ENCODE measurements at places on chromosomes 1 and 21.

DNA sequence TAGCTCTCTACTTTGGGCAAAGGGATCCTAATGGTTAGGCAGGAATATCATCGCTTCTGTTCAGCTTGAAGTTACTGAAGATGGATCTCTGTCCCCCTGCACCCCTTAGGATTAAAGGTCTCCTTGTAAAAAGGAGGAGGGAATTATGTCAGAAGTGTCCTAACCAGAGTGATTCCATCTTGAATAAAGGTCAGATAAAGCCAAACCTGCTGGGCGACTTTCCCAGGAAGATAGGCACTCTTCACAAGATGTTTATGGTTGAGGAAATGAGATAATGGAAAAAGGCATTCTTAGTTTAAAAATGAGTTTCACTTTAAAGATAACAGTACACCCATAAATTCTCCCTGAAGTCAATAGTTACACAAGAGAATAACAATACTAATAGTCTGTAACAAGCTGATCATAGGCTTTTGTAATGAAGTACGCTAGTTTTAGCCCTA lies 1.7 kb upstream of the NENF start:
- no peak for DNase-seq

DNA sequence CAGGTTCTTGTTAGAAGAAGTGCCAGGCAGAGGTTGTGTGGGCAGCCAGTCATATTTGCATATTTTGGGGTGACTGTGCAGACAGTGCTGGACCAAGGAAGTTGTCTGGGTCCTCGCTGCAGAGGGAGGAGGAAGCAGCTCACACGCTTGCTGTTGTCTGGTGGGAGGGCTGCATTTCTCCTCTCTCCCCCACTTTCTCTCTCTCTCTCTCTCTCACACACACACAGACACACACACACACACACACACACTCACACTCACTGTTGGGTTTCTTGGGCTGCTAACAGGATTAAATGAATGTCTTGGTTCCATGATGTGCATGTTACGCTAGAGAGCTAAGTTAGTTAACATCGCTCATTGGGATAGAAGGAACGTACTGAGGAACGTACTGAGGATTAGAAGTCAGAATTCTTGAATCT lies 72.9 kb downstream of the AGPAT3 start:
- DNase-seq = no peak

DNA sequence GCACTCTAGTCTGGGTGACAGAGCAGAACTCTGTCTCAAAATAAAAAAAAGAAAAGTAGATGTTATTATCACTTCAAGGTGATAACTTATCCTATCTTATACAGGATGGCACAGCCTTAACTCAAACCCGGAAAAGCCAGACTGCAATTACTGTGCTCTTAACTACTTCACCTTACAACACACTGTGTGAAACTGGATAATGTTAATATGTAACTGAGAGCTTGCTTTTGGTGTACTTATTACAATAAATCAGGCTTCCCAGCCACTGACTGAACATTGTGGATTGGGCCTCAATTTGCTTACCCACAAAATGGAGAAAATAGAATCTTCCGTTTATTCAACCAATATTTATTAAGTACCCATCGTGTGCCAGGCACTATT lies 1.4 kb downstream of the ORC1 start:
- no peak for DNase-seq

- no peak for DNase-seq
Measured at GRCh38 chr1:31661856-31662255, 17.2 kb upstream of the PEF1 start.

GRCh38 chr1:232423591-232423990 lies 206.3 kb downstream of the SIPA1L2 start:
- no peak for DNase-seq

- DNase-seq = no peak
Measured at GRCh38 chr1:110068646-110069403, 1.6 kb downstream of the ALX3 start.

DNA sequence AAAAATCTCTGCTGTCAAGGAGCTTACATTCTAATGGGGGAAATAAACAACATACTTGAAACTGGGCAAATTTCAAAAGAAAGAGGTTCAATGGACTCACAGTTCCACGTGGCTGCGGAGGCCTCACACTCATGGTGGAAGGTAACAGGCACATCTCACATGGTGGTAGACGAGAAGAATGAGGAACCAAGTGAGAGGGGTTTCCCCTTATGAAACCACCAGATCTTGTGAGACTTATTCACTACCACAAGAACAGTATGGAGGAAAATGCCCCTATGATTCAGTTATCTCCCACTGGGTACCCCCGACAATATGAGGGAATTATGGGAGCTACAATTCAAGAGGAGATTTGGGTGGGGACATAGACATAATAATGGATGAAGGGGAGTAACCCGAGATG lies 226.4 kb downstream of the ZP4 start:
- DNase-seq = no peak

GRCh38 chr1:96090134-96090533 lies 631.5 kb upstream of the PTBP2 start:
- DNase-seq = no peak

DNA sequence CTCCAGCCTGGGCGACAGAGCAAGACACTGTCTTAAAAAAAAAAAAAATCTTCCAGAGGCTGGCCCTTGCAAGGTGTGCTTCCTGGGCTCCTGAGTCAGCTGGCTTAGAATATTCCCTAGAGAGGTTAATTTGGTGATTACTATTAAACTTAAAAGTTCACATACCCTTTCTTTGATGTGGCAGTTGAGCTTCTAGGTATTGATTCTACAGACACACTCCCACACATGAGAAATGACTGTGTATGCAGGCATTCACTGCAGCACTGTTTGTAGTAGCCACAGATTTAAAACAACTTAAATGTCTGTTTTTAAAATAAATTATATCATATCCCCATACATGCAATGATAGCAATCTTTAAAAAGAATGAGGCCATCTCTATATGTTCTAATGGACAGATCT lies 93.4 kb downstream of the GDAP2 start:
- no peak for DNase-seq

GRCh38 chr1:25011943-25012638 lies 82.0 kb upstream of the RUNX3 start:
- DNase-seq = no peak

GRCh38 chr1:111658622-111659021 lies 39.0 kb downstream of the RAP1A start:
- no peak for DNase-seq

DNA sequence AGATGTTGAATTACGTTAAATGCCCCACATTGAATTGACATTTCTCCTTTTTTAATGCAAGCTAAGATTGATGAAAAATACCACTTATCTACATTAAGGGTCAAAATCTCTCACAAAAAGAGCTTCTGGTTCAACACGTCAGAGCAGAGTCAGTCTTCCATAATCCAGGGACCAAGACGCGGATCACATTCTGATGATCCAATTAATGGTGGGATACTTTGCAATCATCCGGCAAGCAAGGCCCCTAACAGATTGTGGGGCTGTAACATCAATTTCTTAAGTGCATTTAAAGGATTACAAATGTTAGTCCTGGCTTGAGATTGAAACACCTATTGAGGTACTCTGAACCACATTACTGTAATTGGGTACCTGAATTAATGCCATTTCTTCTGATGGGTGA lies 120.2 kb upstream of the ESRRG start:
- DNase-seq = no peak

DNA sequence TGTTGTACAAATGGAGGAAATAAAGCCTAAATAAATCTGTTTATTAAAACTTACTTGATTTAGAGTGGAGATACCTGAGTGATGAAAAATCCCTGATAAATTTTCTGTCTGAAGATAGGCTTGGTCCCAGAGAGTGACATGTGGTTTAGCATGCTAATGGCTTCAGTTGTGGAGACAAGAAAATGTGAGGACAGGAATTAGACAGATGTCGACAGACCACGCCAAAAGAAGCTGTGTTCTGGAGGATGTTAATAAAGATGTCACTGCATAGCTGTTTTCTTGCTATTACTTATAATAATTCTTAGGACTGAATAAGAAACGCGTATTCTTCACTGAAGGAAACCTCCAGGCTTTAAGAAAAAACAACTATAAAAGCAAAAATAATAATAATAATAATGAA lies 154.9 kb downstream of the OLFM3 start:
- DNase-seq = no peak

GRCh38 chr1:18879791-18880309 lies 20.4 kb upstream of the TAS1R2 start:
- no peak for DNase-seq

GRCh38 chr1:172540635-172541034 lies 7.7 kb downstream of the SUCO start:
- no peak for DNase-seq

GRCh38 chr1:170800265-170800664 lies 135.1 kb upstream of the MROH9 start:
- no peak for DNase-seq

GRCh38 chr1:27602462-27603308 lies 1.3 kb downstream of the AHDC1 start:
- no peak for DNase-seq

- no peak for DNase-seq
Measured at GRCh38 chr1:157154291-157154690, 16.1 kb upstream of the ETV3 start.

- no peak for DNase-seq
Measured at GRCh38 chr1:9302745-9303524, 10.2 kb downstream of the SPSB1 start.

DNA sequence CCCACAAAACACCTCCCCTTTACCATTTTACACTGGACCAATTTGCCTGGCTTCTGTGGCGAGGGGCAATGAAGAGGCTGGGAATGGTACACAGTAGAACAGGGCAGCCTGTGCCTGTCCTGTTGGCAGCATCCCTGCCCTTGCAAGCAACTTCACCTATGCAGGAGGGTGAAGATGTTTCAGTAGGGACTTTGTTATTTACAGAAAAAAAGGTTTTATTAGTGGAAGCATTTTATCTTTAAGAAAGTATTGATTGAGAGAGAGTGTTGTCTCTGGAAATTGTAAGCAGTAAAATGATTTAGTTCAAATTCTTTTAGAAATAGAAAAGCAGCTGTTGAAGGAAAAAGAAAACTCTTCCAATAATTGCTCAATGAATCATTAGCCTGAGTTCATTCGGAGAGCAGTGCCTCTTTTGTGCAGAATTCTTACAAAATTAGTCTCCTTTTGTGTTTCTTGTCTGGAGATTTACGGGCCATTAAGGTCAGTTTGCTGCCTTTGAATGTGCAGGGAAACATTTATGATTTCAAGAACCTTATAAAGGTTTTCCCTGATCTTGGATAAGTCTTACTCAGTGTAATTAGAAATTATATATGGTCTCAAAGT lies 49.1 kb downstream of the HHAT start:
- DNase-seq = no peak

DNA sequence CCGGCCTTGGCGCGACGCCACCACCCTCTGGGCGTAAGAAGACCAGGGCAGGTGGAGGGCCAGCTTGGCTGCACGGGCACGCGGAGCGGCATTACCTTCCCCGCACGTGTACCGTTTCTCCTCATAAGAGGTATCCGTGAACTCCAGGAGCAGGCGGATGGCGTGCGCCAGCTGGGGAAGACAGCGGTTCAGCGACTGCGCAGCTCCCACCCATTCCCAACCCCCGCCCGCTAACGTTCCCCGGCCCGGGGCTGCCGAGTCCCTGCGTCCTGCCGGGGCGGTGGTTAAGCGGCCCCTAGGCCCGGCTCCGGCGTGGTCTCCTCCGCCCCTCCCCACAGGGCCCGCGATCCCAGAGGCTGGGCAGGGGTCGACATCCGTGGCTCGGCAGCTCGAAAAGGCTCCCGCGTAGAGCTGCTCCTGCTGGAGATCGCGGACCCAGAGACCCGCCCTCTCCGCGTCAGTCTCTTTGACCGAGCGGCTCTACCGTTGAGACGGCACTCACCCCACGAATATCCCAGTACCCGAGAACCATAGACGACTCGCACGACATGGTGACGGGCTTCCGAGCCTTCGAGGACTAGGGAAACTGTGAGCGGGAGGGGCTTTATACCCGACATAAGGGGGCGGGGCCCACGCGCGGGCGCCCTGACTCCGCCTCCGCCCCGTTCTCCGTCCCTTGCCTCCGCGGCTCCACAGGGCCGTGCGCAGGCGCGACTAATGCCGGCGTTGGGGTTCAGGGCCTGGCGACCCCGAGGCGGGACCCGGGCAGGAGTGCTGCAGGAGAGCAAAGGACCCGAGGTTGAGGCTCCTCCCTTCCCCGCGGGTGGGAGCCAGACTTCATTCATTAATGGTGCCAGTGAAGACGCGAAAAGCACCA lies 862 bp downstream of the GSTM3 start:
- peak; percentile 67 for DNase-seq

DNA sequence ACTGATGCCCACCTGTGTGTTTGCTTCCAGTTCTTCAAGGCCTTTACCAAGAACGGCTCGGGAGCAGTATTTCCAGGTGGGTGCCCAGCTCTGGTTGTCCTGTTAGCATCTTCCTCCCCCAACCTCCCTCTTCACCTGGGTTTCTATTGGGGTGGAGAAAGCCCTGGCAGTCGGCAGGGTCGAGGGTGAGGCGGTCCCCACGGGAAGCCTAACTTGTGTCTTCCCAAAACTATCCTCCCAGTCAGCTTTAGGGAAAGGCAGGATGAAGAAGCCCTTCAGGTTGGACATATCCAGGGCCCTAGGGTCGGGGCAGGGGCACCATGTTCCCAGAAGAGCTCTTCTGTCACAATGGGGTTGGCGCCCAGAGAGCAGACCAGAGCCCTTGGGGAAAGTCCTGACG lies 20.6 kb downstream of the QSOX1 start:
- no peak for DNase-seq

DNA sequence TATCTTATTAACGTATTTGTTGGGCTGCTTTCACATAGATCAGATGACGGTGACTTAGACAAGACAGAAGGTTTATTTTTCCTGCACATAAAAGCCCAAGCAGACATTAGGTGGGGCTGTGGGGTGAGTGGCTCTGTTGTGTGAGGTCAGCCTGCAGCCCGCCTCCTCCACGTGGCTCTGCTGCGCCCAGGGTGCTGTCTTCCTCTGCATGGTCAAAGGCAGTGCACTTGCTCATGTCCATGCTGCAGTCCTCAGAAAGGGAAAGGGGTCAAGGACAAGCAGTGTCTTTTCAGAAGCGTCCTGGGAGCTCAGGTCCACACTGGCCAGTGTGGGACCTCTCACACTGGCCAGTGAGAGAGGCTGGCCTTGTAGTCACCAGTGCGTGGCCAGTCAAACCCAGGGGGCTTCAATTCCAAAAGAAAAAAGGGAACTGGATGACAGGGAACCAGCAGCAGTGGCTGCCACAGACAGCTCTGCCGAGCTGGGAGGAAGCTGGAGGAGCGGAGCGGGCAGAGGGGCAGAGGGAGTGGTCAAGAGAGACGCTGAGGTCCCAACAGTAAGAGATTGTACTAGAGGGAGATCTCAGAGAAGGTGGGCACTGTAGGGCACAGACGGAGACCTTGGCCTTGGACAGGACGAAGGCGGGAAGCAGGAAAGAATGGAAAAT lies 35.9 kb upstream of the SLC45A1 start:
- DNase-seq = no peak

GRCh38 chr1:169914531-169914930 lies 20.8 kb upstream of the SCYL3 start:
- no peak for DNase-seq

- peak; percentile 58 for DNase-seq
Measured at GRCh38 chr21:15729674-15730483, at the start of gene USP25. USP25 (plus strand) TSS chr21:15729982; CDS start chr21:15730394, 412 bp downstream.

DNA sequence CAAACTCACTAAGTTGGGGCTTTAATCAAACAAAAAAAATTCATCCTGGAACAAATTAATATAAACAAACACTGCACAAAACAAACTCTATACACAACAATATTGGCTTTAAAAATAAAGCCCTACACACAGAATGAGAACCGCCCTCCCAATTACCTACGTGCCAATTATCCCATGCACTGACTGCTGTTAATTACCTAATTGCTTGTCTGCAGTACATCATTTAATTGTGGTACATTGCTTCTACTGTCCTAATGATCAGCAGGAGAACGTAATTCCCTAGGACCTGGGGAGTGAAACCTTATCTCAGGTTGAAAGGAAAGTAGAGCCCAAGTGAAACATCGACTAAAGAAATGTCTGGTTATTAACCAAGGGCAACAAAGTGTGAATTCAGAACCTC lies 364.5 kb downstream of the KCNH1 start:
- no peak for DNase-seq
